SJCRH30 (cell line): ENCODE measurements at places on chromosomes 3 and 15.

DNA sequence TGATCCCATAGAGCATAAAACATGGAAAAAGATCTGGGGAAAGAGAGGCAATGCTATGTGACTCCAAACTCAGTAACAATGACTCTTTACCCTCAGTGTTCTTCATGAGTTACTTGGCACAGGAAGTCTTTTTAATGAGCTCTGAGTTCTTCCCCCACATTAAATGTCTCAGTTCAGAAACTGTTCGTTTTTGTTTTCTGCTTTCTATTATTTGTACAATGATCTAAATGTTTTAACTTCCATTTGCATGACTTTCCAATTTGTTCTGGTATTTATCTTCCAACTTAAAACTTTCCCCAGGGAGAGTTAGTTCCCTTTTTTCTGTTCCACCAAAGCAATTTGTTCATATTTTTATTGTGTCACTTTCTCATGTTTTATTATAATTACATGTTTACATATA lies 177.0 kb upstream of the ZBTB20 start:
- DNase-seq: no peak

DNA sequence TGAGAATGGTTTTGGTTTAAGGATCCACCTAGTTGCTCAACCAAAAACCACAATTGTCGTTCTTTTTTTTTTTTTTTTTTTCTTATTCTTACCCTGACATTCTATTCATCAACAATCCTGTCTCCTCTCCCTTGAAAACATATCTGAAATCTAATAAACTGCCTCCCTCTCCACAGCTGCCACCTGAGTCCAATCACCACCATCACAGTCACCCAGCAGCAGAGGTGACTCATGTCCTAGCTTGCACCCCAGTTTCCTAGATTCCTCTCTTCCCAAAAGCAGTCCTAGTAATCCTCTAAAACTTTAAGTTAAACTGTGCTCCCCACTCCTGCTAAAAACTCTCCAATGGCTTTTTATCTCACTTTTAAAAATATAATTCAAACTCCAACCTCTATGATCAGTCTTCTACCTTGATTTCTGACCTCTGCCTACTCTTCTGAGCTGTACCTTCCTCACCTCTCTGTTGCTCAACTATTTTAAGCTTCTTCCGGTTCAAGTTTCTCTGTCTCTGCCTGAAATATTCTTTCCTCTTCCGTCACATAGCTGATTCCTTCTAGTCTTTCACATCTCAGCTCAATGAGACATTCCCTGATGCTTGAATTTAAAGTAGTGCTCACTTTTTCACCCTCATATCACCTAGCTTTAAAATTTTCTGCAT lies 33.7 kb upstream of the RBMS3 start:
- DNase-seq: no peak

DNA sequence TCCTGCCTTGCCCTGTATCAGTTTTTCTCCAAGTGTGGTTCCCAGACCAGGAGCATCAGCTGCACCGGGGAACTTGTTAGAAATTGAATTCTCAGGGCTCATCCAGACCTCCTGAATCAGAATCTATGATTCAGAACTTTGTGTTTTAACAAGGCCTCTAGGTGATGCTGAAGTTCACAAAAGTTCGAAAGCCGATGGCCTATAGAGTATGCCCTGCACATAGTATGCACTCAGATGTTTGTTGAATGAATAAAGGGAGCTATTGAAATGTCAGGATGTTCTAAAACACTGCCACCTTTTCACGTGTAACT lies 664 bp upstream of the LARP6 start:
- no peak for DNase-seq

GRCh38 chr3:12737319-12737718 lies 21.7 kb downstream of the TMEM40 start:
- DNase-seq: no peak

DNA sequence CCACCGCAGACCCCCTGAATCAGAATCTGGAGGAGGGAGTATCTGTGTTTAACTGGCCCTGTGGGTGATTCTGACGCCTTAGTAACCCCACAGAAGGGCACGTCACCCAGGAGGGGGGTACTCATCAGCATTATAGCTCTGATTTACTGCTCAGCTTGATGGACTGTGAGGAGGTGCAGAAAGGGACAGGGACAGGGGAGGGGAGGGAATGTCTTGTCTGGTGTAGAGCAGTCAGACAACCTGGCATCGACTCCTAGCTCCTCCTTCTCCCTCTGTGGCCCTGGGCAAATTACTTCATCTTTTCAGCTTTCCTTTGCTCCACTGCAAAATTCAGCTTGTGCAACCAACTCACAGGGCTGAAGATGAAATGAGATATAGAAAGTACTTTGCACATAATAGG lies 42.3 kb upstream of the GLCE start:
- peak; percentile 28 for DNase-seq

DNA sequence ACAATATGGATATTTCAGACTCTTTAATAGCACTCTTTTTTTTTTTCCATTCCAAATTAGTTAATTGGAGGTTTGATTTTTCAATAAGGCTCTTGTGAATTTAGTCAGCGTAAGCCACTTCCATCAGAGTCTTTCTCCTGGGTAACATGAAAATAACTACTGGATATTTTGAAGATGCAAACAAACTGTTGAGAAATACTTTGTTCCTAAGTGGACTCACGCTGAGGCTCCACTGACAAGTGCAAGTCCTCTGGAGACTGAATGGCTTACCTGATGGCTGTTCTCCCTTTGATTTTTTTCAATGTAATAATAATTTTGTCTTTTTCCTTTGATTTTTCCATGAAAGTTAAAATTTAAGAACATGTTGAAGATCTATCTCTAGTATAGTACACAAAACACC lies 26.0 kb upstream of the TM4SF1 start:
- DNase-seq: no peak

- no peak for DNase-seq
Measured at GRCh38 chr3:151919446-151919845, 46.0 kb downstream of the SUCNR1 start.

DNA sequence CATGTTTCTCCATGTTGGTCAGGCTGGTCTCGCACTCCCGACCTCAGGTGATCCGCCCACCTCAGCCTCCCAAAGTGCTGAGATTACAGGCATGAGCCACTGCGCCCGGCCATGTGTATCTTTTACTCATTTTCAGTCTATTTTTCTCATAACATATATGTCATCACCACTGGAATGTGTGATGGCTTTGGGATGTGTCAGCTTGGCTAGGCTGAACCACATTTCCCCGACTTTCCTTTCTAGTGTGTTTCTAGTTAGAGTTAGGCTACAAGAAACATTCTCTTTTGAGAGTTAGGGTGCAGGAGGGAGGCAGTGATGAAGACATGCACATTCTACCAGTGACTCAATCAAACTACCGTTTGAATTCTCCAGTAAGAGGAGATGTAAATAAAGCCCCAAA lies 444.9 kb upstream of the THBS1 start:
- no peak for DNase-seq

GRCh38 chr3:179200790-179201189 lies 50.1 kb downstream of the KCNMB3 start:
- no peak for DNase-seq

GRCh38 chr15:61951949-61952348 lies 108.3 kb downstream of the VPS13C start:
- no peak for DNase-seq

- DNase-seq: no peak
Measured at GRCh38 chr3:150254309-150254708, 153.8 kb upstream of the TSC22D2 start.

DNA sequence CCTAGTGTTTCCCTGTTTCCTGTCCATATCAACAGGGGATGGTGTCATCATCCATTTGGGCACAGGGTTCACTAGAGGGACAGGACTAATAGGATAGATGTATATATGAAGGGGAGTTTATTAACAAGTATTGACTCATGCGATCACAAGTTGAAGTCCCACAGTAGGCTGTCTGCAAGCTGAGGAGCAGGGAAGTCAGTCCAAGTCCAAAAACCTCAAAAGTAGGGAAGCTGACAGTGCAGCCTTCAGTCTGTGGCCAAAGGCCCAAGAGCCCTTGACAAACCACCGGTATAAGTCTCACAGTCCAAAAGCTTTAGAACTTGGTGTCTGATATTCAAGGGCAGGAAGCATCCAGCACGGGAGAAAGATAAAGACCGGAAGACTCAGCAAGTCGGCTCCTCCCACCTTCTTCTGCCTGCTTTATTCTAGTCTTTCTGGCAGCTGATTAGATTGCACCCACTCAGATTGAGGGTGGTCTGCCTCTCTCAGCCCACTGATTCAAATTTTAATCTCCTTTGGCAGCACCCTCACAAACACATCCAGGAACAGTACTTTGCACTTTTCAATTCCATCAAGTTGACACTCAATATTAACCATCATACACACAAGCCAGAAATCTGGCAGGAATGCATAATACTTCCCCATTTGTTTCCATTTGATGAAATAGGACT lies 43.4 kb downstream of the CD200 start:
- no peak for DNase-seq

DNA sequence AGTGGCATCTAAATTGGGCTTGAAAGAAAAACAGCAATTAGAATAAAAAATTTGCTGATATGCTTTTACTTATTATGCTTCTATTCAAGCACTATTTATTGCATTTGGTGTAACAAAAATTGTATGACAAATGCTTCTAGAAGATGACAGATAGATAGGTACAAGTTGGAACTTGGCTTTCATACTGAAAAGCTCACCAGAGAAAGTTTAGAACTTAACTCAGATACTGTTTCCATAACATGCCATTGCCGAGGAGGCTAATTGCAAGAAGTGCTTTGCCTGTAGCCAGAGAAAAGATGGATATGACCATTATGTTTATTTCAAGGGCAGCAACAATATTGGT lies 123.8 kb downstream of the NFKBIZ start:
- no peak for DNase-seq

- no peak for DNase-seq
Measured at GRCh38 chr3:172134352-172134751, 95.0 kb downstream of the FNDC3B start.

DNA sequence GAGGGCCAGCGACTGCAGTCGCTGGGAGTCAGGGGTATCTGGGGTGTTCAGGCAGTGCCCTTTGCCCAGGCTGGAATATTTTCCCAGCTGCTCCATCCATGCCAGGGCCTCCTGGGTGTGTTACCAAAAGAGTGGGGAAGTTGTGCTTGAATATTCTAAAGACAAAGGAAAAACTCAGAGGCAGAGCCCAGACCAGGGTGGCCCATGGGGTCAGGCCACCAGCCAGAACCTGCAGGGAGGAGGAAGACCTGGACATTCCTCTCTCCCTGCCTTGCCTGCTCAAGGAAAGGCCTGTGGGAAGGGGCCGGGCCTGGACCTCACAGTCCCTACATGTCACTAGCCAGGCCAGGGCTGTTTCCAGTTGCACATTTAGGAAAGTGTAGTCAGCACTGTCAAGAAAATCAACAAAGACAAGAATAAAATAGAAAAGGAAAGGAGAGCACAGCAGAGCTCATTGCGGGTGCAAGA lies 16.0 kb upstream of the KLF15 start:
- no peak for DNase-seq

DNA sequence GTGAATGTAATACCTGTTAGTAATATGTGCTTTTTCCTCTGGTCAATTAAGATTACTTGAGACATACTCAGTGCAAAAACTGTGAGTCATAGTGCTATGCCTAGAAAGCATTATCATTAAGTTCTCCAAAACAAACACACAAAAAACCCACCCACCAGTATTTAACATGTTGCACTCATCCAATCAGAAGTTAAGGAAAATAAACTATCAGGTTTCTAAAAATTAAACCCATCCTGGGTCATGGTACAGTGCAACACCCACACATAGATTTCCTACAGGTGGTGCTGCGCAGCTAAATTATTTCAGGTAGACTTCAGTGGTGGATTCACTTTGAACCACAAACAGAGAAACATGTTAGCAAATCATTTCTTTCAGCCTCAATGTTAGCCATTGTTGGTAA lies 264.4 kb upstream of the VEPH1 start:
- DNase-seq: no peak
